ENCODE measurements at places on chromosomes 7 and 10.

DNA sequence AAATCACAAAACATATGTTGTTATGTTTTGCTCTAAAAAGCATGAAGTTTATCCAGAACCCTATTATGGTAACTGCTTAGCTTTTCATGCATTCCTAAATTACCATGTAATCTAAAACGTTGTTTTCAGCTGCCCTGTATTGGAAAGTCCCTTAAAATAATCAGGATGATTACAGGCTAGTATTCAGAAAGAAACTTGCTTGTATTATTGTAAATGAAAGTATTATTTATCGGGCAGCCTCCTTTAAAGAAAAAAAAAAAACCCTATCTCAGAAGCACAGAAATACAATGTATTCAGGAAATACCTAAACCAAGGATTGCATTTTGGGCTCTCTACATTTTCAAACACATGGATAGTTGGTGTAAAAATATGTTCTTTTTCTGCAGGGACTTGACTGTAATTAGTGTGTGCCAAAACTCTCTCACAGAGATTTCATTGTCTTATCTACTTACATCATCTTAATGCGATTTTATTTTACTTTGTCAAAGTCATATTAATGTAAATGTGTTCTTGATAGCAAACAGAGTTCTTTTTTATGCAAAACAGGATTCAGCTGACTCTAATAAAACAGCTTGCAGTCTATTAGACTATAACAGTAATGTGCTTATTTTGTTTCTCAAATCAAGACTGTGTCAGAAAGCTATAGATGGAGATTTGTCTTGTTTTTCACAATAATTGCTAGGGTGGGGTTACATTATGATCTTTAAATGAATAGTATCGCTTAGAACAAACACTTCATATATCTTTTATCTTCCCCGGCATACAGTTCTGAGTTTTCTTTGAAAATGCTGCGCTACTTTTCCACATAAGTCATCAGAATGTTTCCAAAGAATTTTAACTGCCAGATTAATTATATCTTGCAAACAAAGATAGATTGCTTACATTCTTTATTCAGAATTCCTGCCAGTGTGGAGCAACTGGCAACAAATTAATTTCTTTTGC, 65.3 kb upstream of the ARID5B start:
- no peak for DNase-seq

DNA sequence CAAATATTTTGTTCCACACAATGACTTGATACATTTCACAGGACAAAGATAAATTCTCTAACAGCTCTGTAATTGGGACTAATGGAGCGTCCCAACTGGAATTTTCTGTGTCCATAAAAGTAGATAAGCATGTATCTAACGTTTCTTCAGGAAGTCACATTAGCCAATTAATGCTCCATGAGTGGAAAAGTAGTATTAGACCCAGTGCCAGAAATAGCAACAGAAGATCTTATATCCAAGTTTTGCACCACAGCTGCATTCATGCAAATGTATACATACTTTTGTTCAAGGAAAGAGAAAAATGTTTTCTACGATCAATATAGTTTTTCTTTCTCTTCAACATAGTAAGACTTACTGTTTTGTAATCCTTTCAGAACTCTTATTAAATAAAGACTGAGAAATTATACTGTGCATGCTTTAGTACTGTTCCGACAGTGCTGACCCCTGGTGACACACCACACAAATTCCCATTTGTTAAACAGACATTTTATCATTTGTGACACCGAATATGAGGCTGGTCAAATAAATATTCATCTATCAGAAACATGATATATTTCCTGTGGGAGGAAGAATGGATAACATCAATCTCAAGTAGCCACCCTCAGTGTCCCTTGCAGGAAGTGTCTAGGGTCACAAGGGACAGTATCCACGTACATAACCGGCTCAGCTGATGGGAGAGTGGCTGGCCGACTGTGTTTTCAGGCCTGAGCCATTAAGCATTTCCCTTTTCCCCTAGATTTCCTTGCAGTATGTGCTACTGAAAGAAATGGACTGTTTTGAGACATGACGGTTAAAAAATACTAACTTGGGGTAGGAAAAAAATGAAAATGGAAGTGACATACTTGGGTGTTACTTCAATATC, 102.1 kb upstream of the RSU1 start:
- DNase-seq: no peak

GRCh38 chr10:25982107-25982506, 48.1 kb downstream of the MYO3A start:
- no peak for DNase-seq

- DNase-seq: no peak
Observed at GRCh38 chr10:17144757-17145156, 15.1 kb upstream of the CUBN start.

DNA sequence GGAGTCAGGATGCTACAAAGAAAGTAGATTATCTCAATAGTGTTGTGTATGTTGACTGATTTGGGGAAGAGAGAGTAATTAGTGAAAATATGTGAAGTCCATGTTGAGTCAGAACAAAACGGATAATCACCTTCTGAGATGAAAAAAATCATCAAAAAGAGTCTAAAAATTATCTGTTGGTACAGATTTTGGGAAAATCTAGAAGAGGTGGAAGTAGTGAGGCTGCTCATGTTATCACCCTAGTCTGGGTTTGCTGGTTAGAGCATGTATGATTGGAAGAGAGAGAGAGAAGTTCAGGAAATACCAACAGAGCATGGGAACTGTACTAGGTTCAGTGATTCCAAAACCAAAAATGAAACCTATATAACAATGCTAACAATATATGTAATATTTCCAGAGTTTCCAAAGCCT, 12.3 kb downstream of the RPA3 start:
- DNase-seq: no peak

- no peak for DNase-seq
Observed at GRCh38 chr10:131921184-131921583, 20.4 kb downstream of the PPP2R2D start.

DNA sequence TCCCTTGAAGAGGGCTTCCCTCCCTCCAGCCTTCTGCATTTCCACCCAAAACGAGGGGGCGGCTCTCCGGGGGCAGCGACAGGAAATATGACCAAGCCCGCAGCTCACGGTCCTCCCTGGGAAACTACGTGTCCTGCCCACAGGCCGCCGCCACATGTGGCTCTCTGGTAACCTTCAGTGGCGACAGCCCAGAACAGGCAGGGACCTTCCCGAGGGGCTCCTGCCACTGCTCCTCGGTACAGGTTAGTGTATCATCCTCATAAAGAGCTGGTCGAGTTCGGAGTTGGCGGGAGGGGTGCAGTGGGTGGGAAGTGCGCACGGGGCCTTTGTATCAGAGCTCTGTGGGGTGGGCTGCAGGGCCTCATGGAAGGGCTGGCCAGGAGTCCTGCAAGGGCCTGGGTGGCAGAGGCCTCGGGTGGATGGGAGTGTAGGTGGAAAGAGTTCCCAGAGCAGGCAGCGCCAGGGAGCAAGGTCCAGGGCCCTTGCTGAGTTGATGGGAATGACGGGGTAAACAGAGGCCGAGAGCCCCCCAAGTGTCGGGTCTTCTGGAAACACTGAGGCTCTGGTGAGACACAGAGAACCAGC, 66.0 kb downstream of the TCERG1L start:
- DNase-seq: no peak

DNA sequence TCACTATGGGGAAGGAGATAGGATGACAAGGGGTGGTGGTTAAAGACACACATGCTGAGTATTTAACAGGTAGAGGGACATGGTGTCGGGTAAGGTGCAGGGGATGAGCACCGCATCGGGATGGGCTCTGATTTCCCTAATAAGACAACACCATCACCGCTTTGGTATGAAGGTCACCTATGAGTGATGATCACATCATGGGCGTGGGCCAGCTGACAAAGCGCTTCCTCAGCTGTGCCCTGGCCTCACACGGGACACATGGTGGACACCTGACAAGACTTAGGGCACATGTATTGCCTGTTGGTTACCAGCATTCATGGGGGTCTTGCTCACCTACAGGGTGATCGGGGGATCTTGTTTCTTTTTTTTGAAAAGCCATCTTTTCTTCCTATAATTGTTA, 12.8 kb downstream of the C7orf57 start:
- no peak for DNase-seq

DNA sequence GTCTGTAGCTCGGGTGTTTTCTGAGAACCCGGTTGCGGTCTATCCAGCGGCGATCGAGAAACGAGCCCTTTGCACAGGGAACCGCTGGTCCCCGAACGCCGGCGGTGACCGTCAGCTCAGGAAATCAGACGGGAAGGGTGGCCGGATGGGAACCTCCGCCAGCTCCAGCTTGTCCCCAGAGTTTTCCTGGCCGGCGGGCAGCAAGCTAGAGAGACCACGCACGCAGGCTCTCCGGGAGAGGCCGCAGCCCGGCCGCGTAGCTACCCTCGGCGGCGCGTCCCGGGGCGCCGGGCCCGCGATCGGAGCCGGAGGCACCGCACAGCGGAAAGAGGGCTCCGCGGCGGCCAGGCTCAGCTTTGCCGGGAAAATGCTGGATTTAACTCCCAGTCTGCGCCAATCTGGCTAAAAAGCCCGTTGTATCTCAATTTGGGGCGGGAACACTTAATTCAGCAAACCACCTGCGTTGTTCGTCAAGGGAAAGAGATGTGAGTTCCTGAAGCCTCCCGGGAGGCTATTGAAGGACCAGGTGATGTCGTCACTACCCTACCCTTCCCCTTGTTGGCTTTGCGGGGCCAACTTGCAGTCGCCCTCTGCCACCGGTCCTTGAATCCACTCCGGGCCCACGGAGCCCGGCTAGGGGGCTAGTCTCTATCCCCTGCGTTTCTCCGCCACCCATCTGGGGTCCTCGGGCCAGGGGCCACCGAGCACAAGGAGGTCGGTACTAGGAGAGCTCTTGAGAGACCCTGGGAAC, 859 bp upstream of the CH25H start:
- DNase-seq: no peak

GRCh38 chr7:143490717-143491306, 13.1 kb downstream of the TAS2R41 start:
- DNase-seq: no peak

- no peak for DNase-seq
Observed at GRCh38 chr7:16084370-16084769, 337.0 kb downstream of the CRPPA start.

DNA sequence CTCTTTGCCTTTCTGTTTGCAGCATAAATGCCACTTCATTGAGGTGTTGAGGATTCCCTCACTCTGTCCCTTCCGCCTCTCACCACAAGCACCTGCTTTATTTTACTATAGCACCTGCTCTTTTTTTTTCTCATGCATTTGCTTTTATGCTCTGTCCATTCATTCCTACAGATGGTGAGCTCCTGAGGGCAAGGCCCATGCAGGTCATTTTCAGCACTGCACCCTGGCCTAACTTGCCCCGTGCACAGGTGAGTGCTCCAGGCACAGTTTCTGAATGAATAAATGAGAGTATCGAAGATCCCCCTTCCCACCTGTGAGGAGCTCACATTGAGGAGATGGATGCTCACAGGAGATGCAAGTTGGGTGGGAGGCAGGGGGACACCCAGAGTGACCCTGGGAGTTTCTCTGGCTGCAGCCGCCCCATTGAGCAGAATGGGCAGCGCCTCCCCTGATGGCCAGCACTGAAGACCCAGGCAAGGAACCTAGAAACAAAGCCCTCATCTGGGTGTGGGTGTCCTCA, 1.2 kb upstream of the AKR1E2 start:
- DNase-seq: no peak

DNA sequence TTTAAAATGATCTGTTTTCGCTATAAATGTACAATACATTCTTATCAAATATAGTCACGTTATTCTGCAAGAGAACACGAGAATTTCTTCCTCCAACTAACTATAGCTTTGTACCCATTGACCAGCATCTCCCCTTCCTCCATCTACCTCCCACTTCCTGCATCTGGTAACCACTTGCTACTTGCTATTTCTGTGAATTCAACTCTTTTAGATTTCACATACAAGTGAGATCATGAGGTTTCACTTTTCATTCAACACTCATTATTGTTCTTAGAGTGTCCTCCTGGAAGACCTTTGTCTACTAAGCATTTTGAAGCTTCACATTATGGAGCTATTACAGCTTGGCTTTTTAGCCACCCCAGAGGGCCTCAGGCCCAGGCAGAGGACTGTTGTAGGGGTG, 741.3 kb upstream of the FZD8 start:
- no peak for DNase-seq

DNA sequence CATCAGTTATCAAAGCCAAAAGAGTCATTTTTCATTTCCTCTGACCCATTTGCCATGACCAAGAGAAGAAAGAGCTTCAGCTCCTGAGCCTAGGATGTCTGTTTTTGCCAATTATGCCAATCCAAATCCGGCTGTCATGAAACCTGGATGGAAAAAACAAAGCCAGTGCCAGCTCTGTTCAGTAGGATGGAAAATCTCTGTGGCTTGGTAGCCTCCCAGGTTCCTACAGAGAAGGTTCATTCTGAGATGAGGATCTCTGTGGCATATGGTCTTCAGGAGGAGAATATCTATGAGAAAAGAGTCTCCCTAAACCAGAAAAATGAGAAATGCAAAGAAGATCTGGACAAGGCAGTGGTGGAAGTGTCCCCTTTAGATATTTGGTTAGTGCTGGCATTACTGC, 475.4 kb downstream of the CNTNAP2 start:
- no peak for DNase-seq

DNA sequence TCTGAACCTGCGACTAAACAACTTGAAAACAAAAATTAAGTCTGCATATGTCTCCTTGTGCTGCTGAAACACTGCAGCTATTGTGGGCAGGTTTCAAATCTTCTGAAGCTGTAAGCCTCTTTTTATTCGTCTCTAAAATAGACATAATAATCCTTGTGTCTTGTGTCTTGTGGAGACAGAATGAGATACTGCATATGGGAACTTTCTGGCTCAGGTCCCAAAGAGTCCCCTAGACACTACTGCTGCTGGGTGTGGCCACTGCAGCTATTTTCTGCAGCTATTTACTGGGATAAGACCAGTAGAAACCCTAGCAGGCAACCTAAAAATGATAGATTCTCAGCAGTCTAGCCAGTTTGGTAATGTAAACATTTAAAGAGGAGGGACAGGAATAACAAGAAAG, 252.0 kb downstream of the ELMO1 start:
- DNase-seq: no peak

- DNase-seq: peak; percentile 28
Observed at GRCh38 chr10:28241741-28242399, 61.0 kb downstream of the MPP7 start.

DNA sequence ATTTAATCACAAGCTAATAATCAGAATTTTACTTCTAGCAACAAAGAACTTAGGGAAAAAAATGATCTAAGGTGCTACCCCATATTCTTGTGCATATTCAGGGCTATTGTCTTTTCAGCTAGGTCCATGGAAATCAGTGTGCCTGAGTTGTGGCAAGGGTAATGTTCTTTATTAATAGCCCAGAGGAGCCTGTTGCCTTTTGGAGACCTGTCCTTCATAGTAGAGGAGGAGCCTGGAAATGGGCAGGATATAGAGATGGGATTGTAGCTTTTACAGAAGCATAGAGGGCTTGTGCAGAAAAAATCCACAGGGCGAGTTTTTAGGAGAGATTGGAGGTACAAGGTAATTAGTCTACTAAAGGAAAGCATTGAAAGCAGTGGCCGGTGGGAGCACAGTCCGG, 38.9 kb downstream of the AGK start:
- no peak for DNase-seq

- no peak for DNase-seq
Observed at GRCh38 chr7:32661929-32662328, 166.6 kb downstream of the AVL9 start.

GRCh38 chr7:66211429-66211828, 6.3 kb downstream of the TPST1 start:
- DNase-seq: no peak
